ENCODE measurements at places on chromosomes 5 and 9. TPM values are rescaled to one million over a fixed set of nuclear protein-coding genes. Genes with fewer than 3 reads are reported as not detected.

- DNase-seq, result no peak
These were observed 62.5 kb upstream of the C5orf46 start for GRCh38 chr5:147968855-147969254.

DNA sequence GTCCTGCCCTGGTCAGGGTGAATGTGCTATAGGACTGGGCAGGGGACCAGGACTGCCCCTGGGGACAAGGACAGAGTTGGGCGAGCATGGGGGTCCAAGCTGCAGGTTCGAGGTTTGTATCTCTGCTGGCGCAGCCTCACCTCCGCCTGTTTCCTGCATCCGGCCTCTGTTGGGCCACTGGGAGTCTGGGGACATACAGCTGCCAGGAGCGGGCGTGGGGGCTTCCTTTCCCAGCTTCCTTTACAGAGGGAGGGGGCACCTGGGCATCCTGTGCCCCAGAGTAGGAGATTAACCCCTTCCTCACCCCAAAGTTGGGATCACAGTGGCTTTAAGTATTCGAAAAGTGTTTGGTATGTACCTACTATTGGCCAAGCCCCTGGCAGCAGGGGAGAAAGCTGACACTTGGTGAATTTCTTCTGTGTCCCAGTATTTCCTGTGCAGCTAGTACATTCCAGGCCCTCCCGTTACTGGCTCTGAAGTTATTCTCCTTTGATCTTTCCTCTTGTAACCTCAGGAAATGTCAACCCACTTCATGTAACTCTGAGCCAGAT lies 19.0 kb downstream of the OLFML2A start:
- no peak for DNase-seq

GRCh38 chr9:3508078-3508431 lies 17.7 kb downstream of the RFX3 start:
- no peak for DNase-seq

GRCh38 chr5:169988947-169989346 lies 8.7 kb upstream of the INSYN2B start:
- no peak for DNase-seq

The CAPSL gene
- total RNA-seq, result not detected

- no peak for DNase-seq
These were observed 43.3 kb upstream of the NDFIP1 start for GRCh38 chr5:142065273-142065672.

The CBY3 gene
- total RNA-seq, result not detected

DNA sequence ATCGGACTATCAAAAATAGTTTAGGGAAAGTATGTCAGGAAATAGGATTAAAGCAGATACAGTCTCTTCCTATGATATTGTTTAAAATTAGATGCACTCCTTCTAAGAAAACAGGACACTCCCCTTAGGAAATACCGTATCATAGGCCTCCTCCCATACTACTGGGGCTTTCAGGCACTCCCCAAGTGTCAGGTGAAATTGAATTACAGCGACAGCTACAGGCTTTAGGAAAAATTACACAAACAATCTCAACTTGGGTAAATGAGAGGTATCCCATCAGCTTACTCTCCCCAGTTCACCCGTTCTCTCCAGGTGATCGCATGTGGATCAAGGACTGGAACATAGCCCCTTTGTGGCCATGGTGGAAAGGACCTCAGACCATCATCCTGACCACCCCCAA lies 110.4 kb upstream of the EPB41L4A start:
- no peak for DNase-seq

GRCh38 chr9:101035098-101035497 lies 6.6 kb downstream of the PLPPR1 start:
- no peak for DNase-seq

The ENHO gene
- total RNA-seq, result 0.89 TPM

GRCh38 chr9:95528908-95529502 lies 12.2 kb upstream of the PTCH1 start:
- DNase-seq, result no peak

DNA sequence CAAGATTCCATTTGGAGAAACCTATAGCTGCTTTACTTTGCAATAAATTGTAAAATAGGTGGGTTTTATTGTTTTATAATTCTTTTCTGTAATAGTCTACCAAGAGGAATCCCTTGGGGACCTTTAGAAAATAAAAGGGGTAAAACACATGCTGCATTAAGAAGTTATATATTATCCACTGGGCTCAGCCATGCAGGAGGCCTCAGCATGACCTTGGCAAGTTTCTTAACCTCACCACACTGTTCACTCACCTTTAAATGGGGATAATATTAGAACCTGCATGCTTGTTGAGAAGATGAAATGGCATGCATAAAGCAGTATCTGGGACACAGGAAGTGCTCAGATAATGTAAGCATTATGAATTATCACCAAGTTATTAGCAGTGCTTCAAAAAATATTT lies 120.2 kb downstream of the SEMA5A start:
- DNase-seq, result no peak

DNA sequence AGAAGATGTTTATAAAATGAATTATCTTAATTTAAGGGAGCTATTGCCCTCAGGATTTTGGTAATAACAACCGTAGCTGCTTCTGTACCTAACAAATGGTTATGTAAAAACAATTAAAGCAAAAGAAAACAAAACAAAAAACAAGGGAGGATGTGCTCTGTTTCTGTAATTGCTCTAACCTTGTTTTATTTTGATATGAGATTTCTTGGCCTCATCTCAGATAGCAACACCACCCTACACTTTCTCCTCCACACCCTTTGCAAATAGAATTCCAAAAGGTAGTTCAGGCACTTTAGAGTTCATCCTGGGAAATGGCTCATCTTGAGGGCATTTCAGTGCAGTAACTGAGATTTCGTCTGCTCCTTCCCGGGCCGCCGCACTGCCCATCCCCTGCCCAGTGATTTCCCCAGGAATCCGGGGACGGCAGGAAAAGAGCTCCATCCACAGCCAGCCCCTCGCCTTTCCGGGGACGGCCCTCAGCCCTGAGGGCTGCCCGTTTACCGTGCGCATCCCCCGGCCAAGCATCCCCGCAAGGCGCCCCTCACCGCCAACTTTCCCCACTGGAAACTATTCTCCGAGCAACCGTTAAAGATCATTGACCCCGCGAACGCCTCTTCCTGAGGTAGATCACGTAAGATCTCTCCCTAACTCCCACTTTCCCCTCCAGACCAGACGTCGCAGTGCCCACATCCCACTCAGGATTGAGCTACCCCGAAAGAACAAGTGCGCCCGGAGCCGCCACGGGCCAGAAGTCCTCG lies 1.2 kb downstream of the FNBP1 start:
- peak; percentile 31 for DNase-seq

- no peak for DNase-seq
These were observed 34.7 kb downstream of the PPIC start for GRCh38 chr5:123001808-123002207.

The CARTPT gene
- 0.39 TPM for total RNA-seq

DNA sequence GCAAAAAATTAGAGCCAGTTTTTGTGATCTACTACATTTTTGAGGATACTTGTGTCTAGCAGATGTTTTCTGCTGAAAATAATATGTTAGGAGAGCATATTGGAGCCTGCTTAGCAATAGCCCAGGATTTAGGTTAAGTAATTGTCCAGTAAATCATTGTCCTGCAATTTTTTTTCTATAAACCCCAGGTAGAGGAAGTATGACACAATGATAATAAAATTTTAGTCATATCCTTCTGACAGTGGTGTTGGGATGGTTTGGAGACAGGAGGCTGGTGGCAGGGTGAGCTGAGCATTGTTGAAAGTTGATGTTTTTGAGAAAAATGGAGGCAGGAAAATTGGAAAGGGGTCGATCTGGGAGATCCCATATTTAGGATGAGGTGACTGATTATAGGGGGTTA lies 3.5 kb downstream of the SNCAIP start:
- DNase-seq, result no peak

DNA sequence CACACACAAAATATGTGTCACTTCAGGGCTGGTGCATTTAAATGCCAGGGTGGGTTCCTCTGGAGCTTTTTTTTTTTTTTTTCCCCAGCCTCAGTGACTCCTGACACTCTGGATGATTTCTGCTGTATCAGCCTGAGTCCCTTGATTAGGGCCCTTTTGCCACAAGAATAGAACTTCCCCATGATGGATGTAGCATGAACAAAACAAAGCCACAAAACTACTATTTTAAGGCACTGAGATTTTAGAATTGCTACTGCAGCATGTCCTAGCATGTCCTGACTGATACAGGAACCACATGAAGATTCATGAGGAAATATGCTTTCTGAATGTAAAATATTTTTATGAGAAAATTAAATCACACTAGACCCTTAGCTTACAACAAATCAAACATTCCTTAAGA lies 13.9 kb upstream of the ADGRD2 start:
- no peak for DNase-seq

DNA sequence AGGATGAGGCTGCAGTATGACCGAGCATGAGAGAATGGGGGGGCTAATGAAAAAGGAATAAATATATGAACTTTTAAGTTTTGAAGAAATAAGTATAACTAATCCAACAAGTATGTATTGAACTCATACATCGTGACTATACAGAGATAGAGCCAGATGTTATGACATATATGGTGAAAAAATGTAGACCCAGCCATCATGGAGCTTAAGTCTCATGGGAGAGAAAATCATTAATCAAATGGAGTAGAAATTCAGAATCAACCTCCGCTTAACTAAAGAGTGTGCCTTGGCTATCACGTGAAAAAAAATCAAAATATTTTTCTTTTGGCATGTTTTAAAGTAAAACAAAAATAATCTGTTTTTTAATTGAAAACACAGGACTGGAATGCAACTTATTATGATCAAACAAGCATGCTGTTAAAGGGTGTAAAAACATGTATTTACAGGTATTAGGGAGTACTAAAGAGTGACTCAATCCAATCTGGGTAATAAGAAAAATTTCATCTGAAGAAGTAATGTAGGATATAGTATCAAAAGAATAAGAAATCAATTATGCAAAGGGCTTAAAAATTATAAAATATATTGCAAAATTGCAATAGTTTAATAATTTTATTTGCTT lies 868.5 kb upstream of the NUDT12 start:
- DNase-seq, result no peak

The FLT4 gene
- 3.8 TPM for total RNA-seq

GRCh38 chr5:128965638-128966302 lies 482 bp downstream of the SLC27A6 start:
- DNase-seq, result no peak

The SLC46A2 gene
- total RNA-seq, result not detected

DNA sequence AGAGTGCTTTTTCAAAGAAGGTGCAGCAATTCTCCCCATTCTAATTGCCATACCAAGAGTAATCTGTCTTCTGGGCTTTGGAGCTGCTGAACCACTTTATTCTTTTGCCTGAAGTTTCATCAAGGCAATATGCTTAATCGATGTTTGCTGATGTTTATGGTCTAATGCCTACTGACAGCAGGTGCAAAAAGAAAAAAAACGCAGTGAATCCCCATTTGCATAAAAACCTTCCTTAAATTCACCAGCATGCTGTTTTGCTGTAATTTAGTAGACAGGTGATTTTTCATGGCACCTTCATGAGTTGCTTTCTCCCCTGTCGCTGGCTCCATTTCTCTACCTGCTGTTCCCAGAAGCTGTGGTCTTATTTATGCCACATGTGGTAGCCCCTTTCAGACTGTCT lies 83.1 kb upstream of the MAST4 start:
- no peak for DNase-seq

The TAF11L5 gene
- not detected for total RNA-seq

- DNase-seq, result no peak
These were observed 11.0 kb downstream of the NAIP start for GRCh38 chr5:71014176-71014575.

GRCh38 chr5:176837707-176838115 lies 27.4 kb downstream of the UNC5A start:
- peak; percentile 94 for DNase-seq

The CACFD1 gene
- 75.4 TPM for total RNA-seq

DNA sequence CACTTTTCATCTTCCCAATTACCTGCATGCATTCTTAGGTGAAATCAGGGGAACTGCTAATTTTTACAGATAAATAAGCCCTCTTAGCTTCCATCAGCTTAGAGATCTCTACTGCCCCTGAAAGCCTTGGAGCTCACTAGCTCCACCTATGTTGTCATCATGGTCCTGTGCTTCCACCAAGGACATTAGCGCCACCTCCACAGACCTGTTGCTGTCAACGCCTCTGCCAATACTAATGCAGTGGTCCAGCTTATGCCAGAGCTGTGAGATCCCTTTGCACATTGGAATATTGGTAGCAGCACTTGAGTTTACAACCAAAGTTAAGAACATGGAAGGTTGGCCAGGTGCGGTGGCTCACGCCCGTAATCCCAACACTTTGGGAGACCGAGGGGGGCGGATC lies 7.7 kb upstream of the SHISAL2B start:
- no peak for DNase-seq

- DNase-seq, result peak; percentile 61
These were observed 560 bp downstream of the DOCK2 start for GRCh38 chr5:169637549-169638121.

DNA sequence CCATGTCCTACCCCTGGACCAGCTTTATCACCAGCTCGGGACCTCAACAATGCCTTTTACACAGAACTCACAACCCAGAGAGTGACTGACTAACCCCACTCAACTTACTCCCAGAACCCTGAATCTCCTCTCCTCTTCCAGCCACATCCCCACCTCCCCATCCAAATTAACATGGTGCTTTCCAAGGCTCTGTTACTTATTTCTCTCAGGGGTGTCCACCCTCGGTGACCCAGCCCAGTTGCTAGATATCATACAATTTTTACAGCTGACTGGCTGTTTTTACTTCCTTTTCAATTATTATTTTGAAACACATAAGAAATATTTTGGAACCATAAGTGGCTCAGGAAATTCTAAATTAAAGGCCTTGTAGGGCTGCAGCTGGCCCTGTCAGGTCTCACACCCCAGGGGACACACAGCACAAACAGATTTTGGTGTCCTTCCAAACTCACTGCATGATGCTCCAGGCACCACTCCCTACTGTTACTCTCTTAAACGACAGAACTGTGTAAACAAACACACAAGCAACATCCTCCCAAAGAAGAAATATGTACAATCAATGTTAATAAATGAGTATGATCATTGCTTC lies 180.6 kb downstream of the ADAMTS12 start:
- no peak for DNase-seq

DNA sequence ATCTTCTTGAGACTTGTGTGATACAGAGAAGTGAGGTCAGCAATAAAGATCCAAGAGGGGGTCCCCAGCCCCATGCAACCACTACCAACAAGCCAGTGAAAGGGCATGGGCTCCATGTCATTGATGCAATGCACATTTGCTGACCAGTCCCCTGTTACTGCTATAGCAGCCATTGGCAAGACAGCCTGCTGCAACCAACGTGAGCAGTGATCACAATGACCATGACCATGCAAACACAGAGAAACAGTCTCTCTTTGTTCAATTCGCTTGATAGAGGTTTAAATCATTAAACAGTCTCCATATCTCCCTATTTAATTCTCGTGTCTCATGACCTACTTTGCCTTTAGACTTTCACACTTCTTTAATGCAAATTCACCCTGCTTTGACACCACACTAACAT lies 30.0 kb upstream of the FOXB2 start:
- no peak for DNase-seq
